Stimulated activated CD8-positive, alpha-beta memory T cell treated with anti-CD3 and anti-CD28 coated beads, Interleukin-2, amount 100 ng/mL, for 48 hours (primary cell): ENCODE measurements at places on chromosomes 12 and 14.

DNA sequence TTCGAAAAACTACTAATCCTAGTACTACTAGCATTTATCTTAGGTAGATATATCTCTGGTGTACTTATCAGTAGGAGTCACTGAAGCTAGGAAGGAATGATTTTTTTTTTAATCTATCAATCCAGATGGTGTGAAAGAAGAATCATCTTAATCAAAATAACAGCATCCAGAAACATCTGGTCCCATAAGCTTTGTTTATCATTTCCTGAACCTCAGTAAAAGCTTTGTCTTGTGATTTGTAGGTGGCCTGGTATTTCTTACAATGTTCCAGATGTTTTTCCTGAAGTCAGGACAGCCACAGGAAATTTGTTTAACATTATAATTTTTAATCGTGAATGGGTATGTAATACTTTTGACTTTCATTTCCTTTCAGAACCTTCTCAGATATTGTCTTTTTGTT lies 28.0 kb upstream of the LUM start:
- no peak for DNase-seq

DNA sequence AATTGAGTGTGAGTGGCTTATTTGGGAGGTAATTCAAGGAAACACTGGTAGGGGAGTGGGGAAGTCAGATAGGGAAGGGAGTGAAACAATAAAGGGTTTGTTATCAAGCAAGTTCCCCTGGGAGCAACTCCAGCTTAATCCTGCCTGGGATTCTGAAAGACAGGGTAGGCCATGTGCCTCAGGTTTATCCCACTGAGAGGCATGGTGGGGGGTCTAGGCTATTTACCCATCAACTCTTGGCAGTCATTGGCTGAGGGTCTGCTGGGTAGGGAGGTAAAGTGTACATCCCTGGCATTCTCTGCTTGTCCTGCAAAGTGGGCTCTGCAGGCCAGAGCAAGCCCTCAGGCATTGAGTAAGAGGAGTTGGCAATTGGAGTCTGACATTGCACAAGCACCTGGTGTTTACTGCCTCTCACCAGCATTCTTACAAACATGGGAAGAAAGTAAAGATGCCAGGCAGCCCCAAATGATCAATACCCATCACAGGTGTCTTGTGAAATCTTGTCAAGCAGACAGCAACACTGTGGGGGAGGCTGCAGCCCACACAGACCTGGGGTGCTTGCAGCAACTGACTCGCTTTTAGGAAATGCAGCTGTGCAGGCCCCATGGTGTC lies 169.3 kb downstream of the KTN1 start:
- DNase-seq: no peak

DNA sequence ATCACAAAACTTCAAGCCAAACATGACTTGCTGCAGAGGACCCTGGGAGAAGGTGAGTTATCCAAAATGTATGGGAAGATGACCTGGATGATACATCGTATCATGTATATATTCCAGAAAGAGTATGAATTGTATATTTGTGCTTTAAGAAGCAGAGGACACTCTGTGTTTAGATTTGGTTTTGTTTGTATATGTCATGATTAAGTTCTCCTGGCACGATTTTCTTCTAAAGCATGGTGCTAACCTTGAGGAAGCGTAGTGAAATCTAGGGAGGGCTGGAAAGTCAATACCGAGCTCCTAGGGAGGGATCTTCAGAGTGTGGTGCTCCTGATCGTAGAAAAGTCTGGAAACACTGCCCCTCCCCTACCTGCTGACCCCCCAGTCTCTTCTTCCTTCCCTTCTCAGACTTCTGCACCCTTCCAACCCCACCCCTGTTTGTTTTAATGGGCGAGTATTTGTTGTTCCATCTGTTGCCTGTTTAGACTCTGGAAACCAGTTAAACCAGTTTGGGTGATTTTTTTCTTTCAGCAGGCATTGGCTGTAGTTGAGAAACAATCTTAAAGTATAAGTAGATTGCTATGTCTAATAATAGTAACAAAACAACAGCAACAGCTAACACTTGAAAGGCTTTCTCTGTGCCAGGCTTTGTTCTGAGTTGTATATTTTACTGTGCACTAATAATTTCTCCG lies 141.6 kb downstream of the KICS2 start:
- DNase-seq: no peak

DNA sequence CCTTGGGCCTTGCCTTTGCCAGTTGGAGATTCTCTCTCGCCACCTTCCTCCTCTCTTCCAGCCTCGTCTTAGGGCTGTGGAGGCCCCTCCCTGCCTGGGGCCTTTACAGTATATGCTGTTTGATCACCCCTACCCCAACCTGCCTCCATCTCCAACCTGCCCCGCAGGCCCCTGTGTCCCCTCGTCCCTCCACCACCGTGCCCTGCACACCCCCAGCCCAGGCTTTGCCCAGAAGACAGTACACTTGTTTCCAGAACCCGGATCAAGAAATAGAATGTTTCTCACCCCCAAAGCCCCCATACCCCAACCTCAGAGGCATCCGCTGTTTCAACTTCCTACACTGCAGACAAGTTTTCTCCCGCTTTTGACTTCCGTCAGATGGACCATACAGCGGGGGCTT lies 202.3 kb upstream of the C14orf180 start:
- no peak for DNase-seq
